ENCODE measurements at places on chromosomes 4 and X.

DNA sequence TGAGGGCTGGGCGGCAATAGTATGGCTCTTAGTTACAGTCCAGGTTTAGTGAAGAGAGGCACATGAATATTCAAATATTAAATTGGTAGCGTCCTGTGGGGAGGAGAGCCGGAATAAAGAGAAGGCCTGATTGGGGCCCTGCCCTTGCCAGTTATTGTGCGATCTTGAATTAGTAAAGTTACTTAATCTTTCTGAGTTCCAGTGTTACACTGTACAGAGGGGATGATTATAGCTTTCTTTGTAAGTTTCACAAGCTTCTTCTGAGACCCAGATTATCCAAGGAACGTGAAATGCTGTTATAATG is 1.2 kb downstream of the METAP1 start:
- no peak for DNase-seq

DNA sequence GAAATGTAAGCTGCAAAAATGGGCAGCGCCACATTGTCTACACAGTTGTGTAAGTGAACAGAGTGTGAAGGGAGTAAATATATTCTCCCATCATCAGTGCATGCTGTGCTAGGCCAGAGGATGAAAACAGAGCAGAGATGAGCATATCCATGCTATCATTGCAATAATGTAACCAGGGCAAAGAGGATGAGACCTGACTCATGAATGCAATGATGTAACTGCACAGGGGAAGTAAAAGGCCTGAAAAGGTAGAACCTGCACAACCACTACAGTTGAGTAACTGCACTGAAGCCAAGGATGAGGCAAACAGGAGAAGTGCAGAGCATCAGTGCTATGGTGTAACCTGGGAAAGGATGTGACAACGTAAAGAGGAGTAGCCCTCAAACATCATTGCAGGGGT is 220.4 kb upstream of the FAM47C start:
- DNase-seq, result no peak

DNA sequence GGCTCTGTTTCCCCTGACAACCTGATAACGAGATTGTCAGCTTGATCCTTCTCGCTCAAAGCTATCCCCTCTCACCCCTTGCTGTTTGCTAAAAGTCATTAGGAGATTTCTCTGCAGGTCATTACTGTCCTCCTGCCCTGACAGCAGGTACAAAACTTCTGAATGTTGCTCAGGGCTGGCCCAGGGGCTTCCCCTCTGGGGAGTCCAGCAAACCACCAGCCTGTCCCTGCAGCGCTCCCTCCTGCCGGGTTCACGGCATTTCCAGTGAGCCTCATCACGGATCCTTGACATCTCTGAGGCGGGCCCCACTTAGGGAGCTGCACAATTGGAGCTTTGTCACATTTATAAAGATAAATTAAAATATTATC is 5.2 kb upstream of the SORCS2 start:
- no peak for DNase-seq

DNA sequence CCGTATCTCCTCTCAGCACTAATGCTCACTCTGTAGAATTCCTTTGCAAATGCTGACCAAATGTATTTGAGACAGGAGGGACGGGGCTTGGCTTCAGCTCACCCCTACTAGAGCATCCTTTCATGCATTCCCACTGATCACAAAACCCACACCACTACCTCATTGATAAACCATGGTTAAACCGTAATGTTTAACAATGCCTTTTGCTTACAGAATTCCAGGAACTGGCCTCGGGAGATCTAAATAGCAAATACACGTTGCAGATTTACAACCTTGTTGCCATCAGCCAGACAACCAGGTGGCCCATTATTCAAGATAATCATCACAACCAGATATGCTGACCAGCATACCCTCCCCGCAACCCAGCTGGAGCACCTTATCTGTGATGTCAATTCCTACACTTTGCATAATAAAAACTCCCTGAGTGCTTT is 391.9 kb downstream of the KCTD8 start:
- no peak for DNase-seq

DNA sequence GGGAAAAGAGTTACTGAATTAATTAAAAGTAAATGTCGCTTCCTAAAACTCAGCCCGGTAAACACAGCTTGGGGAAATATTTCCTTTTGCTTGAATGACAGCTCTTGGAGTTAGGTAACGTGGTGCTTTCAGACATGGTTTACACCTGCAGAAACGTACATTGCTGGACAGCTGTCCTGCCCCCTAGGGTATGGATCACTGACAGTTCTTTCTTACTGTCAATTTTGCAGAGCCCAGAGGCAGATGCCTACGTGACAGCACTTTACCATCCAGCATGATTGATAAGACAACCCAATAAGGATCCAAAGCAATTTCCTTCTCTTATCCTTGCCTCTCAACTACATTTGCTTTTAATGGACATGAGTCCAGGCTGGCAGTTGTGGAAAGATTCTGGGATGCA is 334.5 kb downstream of the PACRGL start:
- DNase-seq, result no peak

GRCh38 chr4:62881901-62882300 is 1527.3 kb downstream of the TECRL start:
- no peak for DNase-seq

DNA sequence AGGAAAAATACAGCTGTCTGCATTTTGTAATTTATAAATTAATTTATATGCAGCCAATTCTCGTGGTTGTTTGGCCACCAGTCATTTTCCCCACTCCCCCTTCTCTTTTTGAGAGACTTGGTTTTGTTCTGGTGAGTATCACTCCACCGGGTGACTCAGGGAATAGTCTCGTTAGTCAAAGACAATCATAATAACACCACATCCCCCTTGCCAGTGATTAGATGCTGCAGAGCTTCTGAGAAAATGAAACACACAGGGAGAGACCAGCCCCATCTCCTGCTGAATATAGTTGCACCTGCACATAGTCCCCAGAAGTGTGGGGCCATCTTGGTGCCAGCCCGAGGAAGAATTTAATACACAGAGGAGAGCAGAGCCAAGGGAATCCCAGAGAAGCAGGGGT is 8.0 kb upstream of the FNIP2 start:
- DNase-seq, result no peak

DNA sequence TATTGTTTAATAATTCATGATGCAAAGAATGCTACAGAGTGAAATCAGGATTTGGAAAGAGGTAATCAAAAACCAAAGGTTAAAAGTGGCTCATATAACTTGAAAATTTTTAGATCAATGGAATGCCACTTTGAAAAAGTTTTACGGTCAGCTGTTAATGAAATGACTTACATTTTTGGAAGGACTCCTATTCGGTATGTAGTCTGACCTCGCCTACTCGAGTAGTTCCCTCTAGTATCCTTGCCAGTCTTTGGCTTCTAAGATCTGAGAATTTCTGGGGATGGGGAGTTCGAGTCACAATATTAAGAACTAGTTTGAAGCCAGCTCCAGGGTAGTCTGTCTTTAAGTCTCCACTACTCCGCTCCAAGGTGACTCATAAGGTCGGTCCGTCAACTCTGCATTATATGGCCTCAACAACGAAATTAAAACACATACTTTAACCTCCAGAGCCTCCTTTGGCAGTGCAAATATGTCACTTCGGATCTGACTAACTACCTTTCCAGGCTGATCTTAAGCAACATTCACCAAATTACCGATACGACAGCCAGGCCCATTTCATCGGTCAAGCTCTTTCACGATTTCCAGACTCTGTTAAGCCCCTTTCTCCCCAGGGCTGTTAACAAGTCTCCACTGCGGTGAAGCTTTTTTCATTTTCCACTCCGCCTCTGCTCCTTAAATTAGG is 733 bp upstream of the NAA15 start:
- no peak for DNase-seq
